T-helper 17 cell (primary cell): ENCODE measurements at places on chromosomes 16 and 17.
A peak's percentile ranks its signal among the peaks of the same experiment; 100 is the strongest.

DNA sequence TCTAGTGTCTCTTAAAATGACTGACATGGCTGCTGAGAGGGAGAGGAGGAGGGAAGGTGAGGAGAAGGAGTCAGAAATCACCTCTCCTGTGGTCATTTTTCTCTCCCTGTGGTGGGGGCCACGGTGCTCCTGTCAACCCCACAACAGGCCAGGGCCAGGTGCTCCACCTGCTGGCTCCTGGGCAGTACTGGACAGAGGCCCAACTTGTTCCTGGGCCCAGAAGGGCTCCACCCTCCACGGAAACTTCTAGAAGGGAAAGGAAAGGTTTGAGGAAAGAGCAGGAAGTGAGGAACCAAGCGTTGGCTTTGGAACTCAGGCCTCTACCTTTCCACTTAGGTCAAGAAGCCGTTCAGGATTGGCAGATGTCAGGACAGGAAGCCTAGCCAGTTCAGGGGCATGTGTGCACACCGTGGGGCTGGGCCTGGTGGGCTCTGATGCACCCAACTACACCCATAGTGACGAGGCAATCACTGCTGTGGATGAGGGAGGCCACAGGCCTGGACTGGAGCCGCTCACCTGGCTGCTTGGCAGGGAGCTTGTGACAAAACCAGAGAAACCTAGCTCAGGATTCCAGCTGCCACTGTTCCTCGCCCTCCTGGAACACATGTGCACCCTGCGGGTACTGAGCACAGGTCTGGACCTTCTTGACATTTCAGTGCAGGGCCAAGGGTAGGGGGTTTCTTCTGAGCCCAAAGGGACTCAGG, 36.1 kb downstream of the WNT3 start:
- DNase-seq = no peak

GRCh38 chr17:77666462-77666861, 292.0 kb upstream of the TNRC6C start:
- no peak for DNase-seq

DNA sequence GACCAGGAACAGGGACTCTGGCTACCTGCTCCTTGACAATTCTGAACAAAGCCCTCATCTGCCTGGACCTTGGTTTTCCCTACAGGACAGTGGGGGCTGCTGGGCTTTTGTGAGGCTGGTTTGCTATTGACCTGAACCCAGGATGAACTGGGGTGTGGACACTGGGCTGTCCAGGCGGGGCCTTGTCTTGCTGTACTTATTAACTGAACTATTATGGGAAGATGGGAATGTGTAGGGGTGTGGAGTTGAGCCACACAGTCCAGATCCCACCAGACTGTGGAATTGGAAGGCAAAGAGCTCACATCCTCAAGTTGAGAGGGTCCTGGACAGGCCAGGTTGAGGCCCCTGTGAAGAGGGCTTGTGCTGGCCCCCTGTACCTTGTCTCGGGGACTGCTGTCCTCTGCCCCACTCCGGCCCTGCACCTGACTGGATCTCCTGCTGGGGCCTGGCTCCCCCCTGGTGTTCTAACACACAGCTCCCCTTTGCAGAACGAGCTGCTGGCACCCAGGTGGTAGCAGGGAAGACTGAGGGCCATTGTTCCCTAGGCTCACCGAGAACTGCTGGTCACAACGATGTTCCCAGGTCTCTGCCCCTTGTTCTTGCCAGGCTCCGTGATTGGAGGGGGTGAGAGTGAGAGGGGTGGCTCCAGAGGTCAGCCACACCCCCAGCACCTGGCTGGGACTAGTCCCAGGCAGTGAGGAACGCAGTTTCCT, 51.8 kb upstream of the CDC42EP4 start:
- no peak for DNase-seq

DNA sequence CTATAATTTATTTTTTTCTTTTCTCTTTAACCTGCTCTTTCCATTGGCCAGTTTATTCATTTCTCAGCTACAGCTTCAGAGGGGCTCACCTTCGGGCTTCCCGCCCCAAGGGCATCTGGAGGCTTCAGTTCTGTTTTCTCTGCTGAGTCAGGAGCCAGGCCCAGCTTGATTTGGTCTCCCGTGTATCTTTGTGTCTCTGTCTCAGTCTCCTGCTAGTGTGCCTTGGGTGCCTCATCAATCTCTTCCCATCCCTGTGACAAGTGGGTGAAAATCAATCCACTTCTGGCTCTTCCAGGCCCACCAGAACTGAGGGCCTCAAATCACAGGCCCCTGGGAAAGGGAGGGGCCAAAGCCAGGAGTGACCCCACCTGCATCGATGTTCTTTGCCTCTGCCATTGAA, 72.1 kb downstream of the CCDC182 start:
- no peak for DNase-seq

- no peak for DNase-seq
These were observed 44.1 kb downstream of the SRCIN1 start for GRCh38 chr17:38561416-38562214.

DNA sequence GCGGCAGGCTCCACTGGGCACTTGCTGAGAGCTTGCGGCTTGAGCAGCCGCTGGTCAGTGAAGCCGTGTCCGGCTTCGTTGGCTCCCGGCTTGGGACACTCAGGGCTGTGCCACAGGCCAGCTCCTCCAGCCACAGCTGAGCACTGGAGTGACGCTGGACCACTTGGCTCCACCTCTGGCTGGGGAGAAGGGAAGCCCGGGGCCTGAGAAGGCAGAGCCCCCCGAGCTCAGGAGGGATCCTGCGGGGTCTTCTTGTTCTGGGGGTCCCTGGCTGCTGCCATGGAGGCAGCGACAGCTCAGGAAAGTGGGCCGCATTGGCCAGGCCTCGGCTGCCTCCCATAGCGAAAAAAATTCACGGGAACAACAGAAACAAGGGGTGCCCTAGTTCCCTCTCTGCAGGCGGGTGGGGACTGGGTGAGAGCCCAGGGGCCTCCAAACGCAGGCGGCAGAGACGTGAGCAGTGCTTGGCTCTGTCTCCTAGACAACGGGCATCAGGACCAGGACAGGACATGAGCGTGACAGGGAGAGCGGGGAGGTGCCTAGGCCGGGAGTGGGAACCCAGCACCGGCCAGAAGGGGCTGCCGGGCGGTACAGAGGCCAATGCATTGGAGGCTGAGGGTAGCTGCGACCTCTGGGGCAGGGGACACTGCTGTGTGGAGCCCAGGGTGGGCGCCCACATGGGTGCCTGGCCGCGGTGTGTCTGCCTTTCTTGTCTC, 37.7 kb downstream of the SLC7A5 start:
- no peak for DNase-seq

DNA sequence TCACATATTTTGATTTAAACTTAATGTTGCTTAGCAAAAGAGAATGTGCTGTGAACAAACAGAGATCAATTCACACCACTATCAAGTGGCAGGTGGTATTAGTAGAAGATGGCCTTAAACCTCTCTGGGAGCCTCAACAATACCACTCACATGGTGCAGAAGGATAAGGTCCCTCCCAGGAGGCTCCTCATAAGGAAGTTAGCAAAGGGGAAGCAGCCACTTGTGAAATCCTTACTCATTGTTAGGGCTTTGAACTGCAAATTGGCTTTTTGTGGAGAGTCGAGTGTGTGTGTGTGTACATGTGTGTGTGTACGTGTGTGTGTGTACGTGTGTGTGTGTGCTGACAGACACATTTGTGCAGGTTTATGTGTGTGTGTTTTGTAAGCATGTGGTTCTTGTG, 48.9 kb upstream of the ASIC2 start:
- no peak for DNase-seq

DNA sequence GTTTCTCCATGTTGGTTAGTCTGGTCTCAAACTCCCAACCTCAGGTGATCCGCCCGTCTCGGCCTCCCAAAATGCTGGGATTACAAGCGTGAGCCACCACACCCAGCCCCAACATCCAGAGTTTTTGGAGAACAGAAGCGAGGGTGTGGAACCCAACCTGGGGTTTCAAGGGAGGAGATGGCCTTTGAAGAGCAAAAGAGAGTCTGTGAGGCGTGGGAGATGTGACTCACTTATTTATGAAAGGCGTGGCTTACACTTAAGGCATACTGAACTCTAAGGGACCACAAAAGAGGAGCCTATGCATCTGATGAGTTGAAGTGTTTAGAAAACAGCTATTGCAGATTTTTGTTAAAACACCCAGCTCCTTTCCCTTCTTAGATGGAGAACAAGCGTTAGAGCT, 18.9 kb downstream of the ARSG start:
- no peak for DNase-seq

DNA sequence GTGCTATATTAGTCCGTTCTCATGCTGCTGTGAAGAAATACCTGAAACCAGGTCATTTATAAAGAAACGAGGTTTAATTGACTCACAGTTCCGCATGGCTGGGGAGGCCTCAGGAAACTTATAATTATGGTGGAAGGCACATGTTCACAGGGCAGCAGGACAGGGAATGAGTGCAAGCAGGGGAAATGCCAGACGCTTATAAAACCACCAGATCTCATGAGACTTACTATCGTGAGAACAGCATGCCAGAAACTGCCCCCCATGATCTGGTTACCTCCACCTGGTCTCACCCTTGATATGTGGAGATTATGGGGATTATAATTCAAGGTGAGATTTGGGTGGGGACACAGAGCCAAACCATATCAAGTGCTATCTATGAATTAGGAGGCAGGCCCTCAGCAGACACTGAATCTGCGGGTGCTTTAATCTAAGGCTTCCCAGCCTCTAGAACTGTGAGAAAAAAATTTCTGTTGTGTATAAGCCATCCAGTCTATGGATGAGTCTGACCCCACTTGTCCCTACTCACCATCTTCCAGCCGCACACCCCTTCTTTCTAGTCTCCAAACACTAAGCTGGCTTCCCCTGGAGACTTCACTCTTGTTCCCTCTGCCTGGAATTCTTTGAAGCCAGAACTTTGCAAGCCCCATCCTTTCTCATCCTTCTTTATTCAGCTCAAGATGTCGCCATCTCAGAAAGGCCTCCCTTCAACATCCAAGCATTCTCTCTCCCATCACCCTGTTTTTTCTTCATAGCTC, 772 bp upstream of the NUP93 start:
- no peak for DNase-seq

DNA sequence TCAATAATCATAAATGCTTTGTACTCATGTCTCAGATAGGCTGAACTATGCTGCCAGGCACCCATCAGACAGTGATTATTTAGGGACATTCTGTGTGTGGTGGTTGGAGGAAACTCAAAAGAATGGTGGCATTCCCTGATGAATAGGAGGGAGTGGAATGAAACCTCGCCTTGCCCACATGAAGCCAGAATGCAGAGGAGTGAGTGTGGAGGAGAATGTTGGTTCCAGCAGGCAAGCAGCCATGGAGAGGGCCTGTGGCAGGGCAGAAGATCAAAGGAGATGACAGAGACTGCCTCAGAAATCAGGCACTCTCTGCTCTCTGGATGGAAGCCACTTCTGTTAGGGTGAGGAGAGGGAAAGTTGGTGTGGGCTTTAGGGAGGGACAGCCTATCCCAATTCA, 22.5 kb downstream of the KCTD19 start:
- DNase-seq = no peak

- no peak for DNase-seq
These were observed 44.5 kb upstream of the SSTR5 start for GRCh38 chr16:1028056-1028455.

- DNase-seq = no peak
These were observed 220.1 kb upstream of the SOX9 start for GRCh38 chr17:71900621-71901229.

GRCh38 chr17:70771804-70772386, 602.6 kb downstream of the KCNJ2 start:
- no peak for DNase-seq

- DNase-seq = peak; percentile 65
These were observed 565 bp downstream of the WDR45B start for GRCh38 chr17:82647593-82648164.

- DNase-seq = peak; percentile 27
These were observed 994 bp downstream of the CLTC start for GRCh38 chr17:59620518-59621259.

GRCh38 chr16:6020162-6020985, 922.8 kb upstream of the EEF2KMT start:
- DNase-seq = no peak

DNA sequence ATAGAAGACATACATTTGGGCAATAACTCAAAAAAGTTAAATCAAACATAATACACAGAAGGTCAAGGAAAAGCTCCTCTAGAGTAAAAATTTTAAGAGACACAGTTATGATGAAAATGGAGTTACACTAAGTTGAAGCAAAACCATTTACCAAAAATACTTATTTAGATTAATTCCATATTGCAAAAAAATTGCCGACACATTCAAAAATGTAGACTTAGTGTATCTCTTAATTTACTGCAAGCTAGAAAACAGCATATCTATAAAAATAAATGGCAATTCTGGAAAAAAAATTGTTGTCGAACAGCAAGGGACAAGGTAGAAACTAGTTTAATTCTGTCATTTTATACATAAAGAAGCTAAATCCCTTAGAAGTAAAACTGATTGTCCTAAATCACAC, 248.7 kb upstream of the KIF2B start:
- no peak for DNase-seq

DNA sequence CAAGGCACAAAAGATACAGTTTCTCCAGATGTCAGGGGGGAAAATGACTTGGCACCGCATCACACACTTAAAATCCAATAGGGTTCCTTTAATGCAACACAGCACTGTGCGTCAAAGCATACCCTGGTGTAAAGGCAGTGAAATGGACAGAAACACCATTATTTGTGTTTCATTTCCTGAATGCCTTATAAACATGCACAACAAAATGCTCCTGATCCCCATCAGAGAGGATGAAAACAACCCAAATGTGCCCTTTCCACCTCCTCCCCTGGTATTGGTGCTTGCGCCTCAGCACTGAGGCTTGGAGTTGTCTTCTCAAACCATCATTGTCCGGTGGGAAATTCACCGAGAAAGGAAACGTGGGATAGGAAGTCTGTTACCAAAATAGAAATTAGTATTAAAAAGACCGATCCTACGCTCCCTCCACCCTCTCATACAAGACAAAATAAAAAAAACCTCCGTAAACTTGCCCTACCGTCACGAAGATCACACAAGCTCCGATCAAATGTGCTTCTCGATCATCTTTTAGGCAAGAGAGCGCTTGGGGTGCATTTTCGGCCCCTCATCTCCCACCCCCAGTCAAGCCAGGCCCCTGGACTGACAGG, 722 bp downstream of the CDC27 start:
- no peak for DNase-seq
